ENCODE measurements at places on chromosomes 16 and 17.

DNA sequence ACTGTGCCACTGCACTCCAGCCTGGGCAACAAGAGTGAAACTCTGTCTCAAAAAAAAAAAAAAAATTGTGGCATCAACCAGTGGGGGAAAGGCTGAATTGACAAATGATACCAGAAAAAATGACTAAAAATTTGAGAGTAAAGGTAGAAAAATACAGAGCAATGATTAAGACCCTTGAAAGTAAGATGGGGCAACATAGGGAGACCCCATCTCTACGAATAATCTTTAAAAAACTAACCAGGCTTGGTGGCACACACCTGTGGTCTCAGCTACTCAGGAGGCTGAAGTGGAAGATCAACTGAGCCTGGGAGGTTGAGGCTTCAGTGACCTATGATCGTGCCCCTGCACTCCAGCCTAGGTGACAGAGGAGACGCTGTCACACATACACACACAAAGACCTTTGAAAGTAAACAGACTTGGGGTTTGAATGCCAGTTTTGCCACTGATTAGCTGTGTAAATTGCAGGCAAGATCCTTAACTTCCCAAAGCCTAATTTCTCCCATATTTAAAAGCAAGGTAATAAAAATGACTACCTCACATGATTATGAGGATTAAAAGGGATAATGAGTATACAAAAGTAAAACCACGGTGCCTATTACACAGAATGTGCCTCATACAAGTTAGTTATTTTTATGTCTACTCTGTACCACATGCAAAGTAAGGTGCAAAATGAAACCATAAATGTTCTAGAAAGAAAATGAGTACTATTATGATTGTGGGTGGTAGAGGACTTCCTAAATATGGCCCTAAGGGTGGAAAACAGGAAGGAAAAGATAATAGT is 21.7 kb upstream of the PAFAH1B1 start:
- H3K27me3 ChIP-seq: no peaks in the 10 kb centered on the region
- H3K27ac ChIP-seq: no peak overlapping the region
- DNase-seq: no peak
- H3K4me3 ChIP-seq: no peak overlapping the region
- H3K36me3 ChIP-seq: no peaks in the 10 kb centered on the region

DNA sequence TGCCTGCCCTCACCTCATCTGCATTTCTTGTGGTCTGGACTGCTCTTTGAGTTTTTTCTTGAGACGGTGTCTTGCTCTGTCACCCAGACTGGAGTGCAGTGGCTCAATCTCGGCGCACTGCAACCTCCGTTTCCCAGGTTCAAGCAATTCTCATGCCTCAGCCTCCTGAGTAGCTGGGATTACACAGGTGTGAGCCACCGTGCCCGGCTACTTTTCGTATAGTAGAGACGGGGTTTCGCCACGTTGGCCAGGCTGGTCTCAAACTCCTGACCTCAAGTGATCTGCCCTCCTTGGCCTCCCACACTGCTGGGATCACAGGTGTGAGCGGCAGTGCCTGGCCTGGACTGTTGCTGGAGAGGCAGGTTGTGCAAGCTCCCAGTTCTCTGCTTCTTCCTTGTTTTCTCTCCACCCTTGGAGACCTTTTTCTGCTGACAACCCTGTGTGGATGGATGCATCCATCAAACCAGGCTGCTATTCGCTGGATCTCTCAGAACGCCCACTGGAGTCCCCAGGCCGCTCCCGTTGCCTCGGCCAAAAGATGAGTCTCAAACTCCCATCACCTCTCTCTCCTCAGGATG is 22.7 kb upstream of the DBNDD1 start:
- H3K4me3 ChIP-seq: no peak overlapping the region
- H3K4me1 ChIP-seq: peaks cover 15% of the 10 kb centered on the region
- no peak for DNase-seq
- peaks cover 9% of the 10 kb centered on the region for H3K36me3 ChIP-seq
- H3K27ac ChIP-seq: no peak overlapping the region

DNA sequence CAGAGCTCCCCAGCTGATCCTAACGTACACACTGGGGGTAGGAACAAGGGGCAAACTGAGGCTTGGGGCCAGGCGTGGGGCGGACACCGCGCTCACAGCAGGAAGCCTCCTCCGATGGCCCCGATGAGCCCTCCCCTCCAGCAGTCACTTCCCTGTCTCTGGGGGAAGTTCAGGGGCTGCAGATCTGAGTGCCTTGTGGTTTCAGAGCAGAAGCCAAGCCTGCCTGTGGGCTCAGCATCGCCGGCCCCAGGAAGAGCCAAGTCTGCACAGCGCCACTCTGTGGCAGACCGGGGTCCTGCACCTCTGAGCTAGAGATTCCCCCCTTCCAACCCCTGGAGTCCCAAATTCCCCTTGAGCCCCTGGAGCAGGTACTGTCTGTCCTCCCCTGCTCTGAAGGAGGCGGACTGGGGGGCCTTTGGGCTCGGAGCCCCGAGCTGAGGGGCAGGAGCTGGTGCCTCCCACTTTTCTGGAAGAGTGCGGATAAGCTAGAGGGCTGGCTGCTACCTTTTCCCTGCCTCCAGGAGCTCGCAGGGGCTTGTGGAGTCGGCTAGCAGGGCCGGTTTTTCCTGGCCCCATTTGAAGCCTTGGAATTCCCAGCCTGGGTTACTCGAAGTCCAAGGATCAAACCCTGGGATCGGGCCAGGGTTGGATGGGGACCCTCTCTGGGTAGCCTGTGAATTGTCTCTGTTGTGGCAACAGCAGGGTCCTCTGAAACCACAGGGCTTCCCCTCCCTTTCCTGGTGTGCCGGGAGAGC is 2.9 kb downstream of the GSE1 start:
- peaks cover 38% of the 10 kb centered on the region for H3K4me1 ChIP-seq
- H3K4me3 ChIP-seq: no peak overlapping the region
- H3K36me3 ChIP-seq: no peaks in the 10 kb centered on the region
- peaks cover 3% of the 10 kb centered on the region for H3K27me3 ChIP-seq
- H3K27ac ChIP-seq: no peak overlapping the region

GRCh38 chr17:70081885-70082284 is 6.9 kb downstream of the KCNJ16 start:
- no peak overlapping the region for H3K4me3 ChIP-seq
- DNase-seq: no peak
- H3K27me3 ChIP-seq: no peaks in the 10 kb centered on the region
- H3K4me1 ChIP-seq: no peaks in the 10 kb centered on the region

- no peaks in the 10 kb centered on the region for H3K4me1 ChIP-seq
- DNase-seq: no peak
- H3K27ac ChIP-seq: no peak overlapping the region
- H3K4me3 ChIP-seq: no peak overlapping the region
- H3K27me3 ChIP-seq: peaks cover 5% of the 10 kb centered on the region
Measured at GRCh38 chr17:21352221-21352980, 23.8 kb upstream of the KCNJ12 start.

DNA sequence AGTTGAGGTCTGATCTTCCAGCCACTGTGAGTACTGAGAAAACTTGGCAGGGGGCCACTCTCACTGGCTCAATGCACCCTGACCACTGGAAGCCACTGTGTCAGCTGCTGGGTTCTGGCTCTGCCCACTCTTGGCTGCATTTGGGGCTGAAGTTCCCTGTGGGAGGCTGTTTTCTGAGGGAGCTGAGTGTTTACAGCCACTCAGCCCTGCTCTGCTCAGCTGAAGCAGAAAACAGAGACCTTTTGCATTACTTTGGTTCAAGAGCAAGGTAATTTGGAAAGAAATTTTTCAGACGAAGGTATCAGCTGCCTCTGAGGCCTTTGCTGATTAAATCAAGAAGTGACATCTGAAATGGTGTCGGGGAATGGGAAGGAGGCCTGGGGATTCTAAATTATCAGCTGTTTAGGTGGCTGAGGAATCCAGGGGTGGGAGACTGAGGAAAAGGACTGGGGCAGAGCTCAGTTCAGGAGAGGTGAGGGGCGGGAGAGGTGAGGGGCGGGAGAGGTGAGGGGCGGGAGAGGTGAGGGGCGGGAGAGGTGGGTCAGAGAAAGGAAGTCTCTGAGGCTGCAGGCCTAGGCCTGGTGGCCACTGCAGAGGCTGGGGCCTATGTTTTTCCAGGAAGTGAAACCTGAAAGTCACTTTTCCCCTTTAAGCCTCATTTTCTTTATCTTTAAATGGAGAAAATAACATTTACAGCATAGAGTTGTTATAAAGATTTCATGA is at the start of gene ACSM5:
ACSM5 (plus strand) TSS at position 137 of the 723 bp plus-strand sequence. CDS start 1,951 bp downstream, outside the sequence.
- no peak within 1 kb of the TSS for H3K4me3 ChIP-seq
- H3K27me3 ChIP-seq: no peaks in the 10 kb centered on the region
- no peak for DNase-seq
- H3K4me1 ChIP-seq: no peaks in the 10 kb centered on the region

- H3K36me3 ChIP-seq: no peaks in the 10 kb centered on the region
- peak; percentile 79 for DNase-seq
- H3K4me1 ChIP-seq: peaks cover 41% of the 10 kb centered on the region
- H3K4me3 ChIP-seq: no peak overlapping the region
- no peak overlapping the region for H3K27ac ChIP-seq
- H3K27me3 ChIP-seq: no peaks in the 10 kb centered on the region
Measured at GRCh38 chr17:57461082-57461481, 204.8 kb downstream of the MSI2 start.

GRCh38 chr17:14481664-14482063 is 180.8 kb downstream of the HS3ST3B1 start:
- H3K4me3 ChIP-seq: no peak overlapping the region
- H3K27ac ChIP-seq: no peak overlapping the region
- H3K36me3 ChIP-seq: no peaks in the 10 kb centered on the region
- H3K4me1 ChIP-seq: no peaks in the 10 kb centered on the region

DNA sequence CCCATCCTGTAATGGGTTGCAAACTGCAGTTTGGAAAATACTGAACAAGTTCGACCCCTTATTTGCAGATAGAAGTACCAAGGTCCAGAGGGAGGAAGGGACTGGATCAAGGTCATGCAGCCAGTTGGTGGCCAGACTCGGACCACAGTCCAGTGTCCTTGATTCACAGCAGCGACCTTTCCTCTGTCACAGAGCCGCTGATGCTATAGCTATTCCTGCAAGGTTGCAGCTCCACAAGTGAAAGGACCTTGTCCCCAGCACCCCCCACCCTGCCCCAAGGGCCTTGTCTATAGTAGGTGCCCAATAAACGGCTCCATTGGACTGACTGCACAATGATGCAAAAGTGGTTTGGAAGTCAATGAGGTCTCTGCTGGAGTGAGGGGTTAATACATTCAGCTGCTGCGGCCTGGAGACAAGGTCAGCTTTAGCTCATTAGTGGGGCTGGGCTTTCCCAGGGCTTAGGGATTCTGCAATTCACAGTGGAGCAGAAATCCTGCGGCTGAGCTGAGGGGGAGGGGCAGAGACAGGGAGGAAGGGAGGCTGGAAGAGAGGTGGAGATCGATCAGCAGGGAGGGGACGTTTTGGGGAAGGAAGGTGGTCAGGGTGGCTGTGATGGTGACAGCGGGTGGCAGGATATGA is 13.4 kb upstream of the CRHR1 start:
- no peaks in the 10 kb centered on the region for H3K4me1 ChIP-seq
- no peaks in the 10 kb centered on the region for H3K36me3 ChIP-seq
- H3K27me3 ChIP-seq: peaks cover 8% of the 10 kb centered on the region
- no peak overlapping the region for H3K27ac ChIP-seq
- no peak overlapping the region for H3K4me3 ChIP-seq

DNA sequence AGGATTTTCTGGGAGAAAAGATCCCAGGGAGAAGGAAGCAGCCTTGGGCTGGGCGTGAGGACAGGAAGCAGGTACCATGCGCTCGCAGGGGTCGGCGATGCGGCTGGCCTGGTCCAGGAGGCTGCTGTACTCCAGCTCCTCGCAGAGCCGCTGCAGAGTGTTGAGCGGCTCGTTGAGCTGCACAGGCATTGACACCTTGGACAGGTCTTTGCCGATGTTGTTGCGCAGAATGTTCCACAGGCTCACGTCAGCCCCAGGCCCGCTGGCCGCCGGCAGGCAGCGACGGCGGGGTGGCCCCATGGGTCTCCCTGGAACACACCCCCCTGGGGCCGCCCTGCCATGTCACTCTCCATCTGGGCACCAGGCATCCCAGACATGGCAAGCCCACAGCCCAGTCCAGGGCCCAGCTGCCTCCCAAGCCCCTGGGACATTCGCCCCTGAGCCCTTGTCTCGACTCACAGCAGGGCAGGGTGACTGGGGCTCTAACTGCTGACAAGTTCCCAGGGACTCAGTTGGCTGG is 8.0 kb downstream of the OSBPL7 start:
- no peak for DNase-seq
- H3K27ac ChIP-seq: no peak overlapping the region
- peaks cover 6% of the 10 kb centered on the region for H3K36me3 ChIP-seq
- peaks cover 12% of the 10 kb centered on the region for H3K4me1 ChIP-seq
- H3K4me3 ChIP-seq: no peak overlapping the region

DNA sequence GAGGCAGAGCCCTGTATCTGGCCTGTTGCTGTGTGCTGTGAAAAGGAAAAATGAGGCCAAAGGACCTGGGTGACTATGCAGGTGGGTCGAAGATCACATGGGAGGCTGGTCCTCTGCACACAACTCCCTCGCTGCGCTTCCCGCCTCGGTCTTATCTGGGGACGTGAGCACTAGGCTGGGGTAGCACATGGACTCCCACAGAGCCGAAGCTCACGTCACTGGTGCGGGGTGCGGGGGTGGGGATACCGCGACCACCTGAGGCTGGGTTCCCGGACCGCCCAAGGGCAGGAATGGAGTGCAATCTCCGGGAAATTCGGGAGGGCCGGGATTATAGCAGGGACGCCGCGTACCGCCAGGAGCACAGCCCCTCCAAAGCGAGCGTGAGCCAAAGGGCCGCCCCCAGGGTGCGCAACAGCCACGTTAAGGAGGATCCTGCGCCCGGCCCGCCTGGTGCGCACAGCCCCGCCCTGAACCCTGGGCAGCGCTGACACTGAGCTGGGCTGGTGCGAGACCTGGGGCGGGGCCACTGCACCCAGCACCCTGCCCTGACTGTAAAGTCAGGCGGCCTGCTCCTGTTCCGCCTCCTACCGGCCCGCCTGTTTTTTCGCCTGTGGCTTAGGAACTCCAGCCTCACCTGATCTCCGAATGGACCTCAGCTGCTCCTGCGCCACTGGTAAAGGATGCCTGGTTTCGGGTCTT is 4.8 kb downstream of the MT1A start:
- H3K27me3 ChIP-seq: peaks cover 100% of the 10 kb centered on the region
- H3K4me3 ChIP-seq: no peak overlapping the region
- H3K36me3 ChIP-seq: no peaks in the 10 kb centered on the region
- peak; percentile 17 for DNase-seq

GRCh38 chr17:41844971-41845370 is 7.3 kb downstream of the KLHL10 start:
- no peaks in the 10 kb centered on the region for H3K4me1 ChIP-seq
- H3K4me3 ChIP-seq: no peak overlapping the region
- H3K36me3 ChIP-seq: no peaks in the 10 kb centered on the region
- H3K27ac ChIP-seq: no peak overlapping the region
- peak; percentile 67 for DNase-seq

- no peaks in the 10 kb centered on the region for H3K36me3 ChIP-seq
- H3K27me3 ChIP-seq: no peaks in the 10 kb centered on the region
- no peak overlapping the region for H3K4me3 ChIP-seq
- H3K27ac ChIP-seq: no peak overlapping the region
Measured at GRCh38 chr16:70432356-70432722, 6.6 kb downstream of the ST3GAL2 start.

DNA sequence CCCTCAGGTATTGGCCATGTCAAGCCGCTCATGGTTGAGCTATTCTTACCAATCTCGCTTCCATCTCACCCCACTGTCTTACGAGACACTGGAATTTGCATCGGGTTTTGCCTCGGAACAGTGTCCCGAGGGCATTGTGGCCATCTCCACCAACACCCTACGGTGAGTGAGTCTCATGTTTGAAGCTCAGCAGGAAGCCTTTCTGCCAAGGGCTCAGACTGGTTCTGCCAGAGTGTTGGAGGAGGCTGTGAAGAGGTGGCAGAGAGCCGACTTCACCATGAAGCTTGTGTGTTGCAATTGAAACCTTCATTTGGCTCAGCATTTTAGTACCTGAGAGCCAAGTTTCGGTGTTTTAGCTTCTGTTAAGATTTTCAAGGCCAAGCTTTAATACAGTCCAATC is 38.0 kb downstream of the SF3B3 start:
- H3K4me3 ChIP-seq: no peak overlapping the region
- H3K27me3 ChIP-seq: no peaks in the 10 kb centered on the region
- H3K4me1 ChIP-seq: no peaks in the 10 kb centered on the region
